CD4-positive, alpha-beta T cell treated with Interleukin-17A for 1 hour (primary cell): ENCODE measurements at places on chromosomes 13 and 19.
A peak's percentile ranks its signal among the peaks of the same experiment; 100 is the strongest.

DNA sequence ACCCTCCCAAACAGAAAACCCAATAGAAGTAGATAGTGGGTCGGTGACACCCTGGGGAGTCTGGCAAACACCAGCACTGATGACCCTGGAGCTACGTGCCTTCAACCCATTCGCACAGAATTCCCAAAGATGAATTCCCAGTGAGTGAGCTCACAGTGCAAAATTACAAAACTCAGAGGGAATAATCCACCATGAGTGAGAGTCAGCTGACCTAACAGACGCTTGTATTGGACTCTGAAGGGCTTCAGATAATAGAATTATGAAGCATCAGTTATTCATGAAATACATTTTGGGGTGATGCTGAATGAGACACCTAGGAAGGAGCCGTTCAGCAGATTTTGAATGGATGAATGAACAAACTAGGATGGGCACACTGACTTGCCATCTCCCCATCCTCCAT lies 40.2 kb downstream of the KCNC3 start:
- no peak for DNase-seq

DNA sequence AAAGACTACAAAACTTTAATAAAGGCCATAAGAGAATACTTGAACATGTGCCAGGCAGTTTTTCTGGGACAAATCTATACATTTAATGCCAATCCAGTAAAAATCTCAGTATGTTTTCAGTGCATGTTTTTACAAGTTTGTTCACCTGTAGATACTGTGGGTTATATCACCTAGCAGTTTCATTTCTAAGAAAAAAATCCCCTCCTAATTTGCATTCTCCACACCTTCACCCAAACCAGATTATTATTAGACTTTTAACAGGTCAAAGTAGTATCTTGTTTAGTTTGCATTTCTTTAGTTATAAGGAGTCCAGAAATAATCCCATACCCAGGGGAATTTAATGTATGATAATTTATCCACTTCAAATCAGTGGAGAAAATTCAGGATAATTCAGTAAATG lies 17.0 kb upstream of the LPAR6 start:
- no peak for DNase-seq

DNA sequence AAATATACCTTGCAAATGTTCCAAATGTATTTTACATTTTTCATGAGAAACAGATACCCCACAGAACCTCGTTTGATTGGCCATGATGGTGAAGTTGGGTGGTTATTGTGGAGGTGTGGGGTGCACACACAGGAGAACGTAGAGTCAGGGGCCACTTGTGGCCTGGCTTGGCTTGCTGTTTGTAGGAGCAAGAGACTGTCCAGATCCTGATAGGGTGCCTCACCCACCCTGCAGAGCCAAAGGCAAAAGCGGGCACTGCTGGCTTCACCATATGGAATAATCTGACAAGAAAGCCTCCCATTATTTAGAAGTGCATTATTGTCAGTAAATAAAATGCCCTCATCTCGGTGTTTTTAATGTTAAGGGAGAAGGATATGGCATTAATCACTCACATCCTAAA lies 330.2 kb downstream of the TEX29 start:
- no peak for DNase-seq

DNA sequence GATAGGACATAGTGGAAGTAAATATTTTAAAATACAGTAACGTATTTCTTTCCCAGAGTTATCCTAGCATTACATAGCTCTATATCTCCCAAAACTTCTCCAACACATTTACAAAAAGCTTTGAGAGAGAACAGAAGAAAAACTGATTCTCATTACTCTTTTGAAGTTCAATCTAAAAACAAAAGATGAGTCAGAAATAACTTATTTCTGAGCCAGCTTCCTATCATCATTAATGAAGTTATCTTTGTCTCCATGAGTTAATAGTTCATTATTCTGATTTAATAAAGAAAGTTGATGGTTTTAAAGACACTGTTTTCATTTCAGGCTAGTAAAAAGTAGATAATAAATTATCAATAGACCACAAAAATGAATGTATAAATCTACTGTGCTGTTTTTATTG lies 446.7 kb upstream of the SPRY2 start:
- no peak for DNase-seq

DNA sequence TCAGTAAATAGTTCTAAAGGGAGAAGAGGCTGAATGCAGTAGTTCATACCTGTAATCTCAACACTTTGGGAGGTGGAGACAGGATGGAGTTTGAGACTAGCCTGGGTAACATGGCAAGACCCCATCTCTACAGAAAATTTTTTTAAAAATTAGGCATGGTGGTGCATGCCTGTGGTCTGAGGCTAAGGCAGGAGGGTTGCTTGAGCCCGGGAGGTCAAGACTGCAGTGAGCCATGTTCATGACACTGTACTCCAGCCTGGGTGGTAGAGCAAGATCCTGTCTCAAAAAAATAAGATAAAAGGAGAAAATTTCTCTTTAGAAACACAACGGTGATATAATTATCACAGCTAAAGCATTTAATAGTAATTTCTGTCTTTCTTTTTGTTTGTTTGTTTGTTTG lies 57.1 kb downstream of the SIPA1L3 start:
- DNase-seq: no peak

- DNase-seq: no peak
Observed at GRCh38 chr19:623974-624373, 9.4 kb downstream of the POLRMT start.

GRCh38 chr19:8143041-8143440 lies 6.4 kb downstream of the FBN3 start:
- DNase-seq: no peak

DNA sequence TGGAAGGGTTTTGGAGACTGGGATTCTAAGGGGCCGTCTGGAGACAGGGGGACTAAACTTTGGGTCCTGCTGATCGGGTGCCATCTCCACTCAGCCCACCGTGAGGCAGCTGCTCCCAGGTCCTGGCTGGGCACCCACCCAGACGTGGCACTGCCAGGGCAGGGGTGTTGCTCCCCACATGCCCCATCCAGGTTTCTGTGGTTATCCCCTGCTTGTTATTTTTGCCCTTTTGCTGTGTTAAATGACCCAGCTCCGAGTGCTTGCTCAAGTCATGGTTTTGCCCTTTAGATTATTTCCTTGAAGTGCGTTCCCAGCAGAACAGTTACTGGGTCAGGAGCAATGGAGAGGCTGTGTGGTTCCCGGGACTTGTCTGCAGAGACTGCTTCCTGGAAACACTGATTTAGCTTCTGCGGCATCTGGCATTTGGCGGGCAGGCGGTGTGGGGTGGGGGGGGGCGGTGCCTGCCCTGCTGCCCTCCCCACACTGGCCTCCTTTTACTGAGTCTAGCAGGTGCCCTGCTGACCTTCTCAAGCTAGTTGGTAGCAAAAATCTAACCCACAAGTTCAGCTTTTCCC lies 1.9 kb downstream of the RAB11B start:
- DNase-seq: no peak

GRCh38 chr19:47109541-47110375 lies 3.8 kb downstream of the ZC3H4 start:
- DNase-seq: peak; percentile 72

- no peak for DNase-seq
Observed at GRCh38 chr19:30402436-30403202, 30.4 kb downstream of the ZNF536 start.

- no peak for DNase-seq
Observed at GRCh38 chr19:16015805-16016173, 60.5 kb upstream of the TPM4 start.

DNA sequence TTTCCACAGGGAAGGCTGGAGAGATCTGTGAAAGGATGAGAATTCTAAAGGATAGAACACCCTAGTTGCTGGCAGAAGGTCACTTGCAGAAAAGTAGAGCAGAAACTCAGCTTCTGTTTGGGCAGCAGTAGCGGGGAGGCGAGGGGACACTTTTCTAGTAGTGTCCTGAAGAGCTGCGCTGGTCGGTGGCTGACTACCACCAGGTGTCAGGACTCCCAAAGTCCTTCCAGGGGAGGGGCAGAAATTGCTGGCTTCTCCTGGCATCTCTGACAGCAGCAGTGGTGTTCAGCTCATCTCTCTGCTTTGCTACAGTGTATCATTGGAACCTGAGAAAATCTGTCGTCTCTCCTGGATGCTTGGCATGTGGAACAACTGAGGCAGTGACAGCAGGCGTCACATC lies 120.9 kb downstream of the ZDHHC20 start:
- DNase-seq: no peak

DNA sequence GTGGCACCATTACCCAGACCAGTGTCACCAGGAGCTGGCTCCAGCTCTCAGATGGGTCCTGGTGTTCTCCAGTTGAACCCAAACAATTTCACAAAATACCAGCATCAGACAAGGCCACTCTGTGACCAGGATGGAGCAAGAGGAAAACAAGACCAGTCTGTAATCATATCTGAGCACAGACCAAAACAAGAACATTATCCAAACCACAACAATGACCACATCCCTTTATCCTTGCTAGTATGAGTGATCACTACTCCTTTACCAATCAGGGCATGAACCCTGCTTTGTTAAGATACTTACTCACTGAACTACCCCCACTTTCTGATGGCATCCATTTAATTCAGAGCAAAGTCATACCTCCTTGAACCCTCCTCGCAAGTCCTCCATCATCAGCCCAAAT lies 145.9 kb downstream of the NUFIP1 start:
- DNase-seq: no peak

DNA sequence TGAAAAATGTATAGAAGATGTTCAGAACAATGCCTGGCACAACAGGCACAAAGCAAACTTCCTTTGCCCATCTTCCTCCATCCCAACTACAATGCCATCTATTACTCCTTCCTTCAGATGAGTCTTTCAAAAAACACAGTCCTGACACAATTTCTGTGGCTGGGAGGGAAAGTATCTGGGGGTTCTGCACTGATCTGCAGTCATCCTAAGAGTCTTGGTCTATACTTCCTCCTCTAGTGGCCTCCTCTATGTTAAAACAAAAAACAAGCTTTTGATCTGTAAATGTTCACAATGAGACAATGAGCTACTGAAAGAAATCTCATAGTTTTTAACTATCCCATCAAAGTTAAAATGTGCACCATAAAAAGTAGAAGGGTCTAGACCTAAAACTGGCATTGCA lies 44.8 kb downstream of the USP12 start:
- no peak for DNase-seq

DNA sequence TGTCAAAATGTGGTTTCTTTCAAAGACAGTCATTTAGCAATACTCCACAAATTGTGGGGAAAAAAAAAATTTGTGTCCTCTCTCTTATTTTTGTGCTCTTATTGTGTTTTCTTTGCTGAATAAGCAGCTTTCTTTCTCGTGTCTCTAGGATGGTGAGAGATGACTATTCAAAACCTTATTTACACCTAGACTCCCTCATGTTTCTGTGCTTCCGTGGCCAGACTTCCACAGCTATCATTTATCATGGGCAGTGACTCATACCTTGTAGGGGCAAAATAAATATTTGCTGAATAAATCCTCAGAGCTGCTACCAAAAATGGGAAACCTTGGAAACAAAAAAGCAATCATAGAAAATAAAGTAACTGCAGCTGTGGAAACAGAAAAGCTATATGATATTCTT lies 204.9 kb upstream of the MIR17HG start:
- DNase-seq: no peak

DNA sequence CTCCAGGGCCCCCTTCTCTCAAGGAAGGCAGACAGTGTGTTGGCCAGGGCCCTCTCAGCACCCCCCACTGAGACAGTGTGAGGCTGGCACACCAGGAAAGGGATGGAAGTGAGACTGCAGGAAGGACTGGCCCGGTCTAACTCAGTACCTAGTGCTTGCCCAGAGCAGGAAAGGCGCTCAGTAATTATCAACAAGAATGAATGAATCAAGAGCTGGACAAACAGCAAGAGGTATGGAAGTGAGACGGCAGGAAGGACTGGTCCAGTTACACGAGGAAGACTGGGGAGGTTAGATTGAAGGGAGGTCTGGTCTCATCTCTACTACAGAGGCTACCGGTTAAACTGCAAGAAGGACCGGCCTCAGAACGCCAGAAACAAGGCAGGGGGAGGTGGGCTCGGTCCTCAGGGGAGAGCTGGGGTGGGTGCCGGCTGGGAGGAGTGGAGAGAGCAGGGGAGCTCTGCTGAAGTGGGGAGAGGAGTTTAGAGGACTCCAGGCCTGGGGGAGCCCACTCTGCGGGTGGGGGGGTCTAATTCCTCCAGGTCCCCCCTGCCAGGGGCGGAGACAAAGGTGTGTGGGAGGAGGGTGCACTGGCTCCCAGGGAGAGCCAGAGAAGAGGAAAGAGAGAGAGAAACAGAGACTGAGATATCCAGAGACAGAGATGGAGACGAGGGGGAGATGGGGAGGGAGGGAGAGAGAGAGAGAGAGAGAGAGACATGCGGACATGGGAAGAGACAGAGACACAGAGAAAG lies 1.1 kb downstream of the SLC8A2 start:
- no peak for DNase-seq

GRCh38 chr19:18975011-18975410 lies 34.0 kb upstream of the HOMER3 start:
- no peak for DNase-seq

DNA sequence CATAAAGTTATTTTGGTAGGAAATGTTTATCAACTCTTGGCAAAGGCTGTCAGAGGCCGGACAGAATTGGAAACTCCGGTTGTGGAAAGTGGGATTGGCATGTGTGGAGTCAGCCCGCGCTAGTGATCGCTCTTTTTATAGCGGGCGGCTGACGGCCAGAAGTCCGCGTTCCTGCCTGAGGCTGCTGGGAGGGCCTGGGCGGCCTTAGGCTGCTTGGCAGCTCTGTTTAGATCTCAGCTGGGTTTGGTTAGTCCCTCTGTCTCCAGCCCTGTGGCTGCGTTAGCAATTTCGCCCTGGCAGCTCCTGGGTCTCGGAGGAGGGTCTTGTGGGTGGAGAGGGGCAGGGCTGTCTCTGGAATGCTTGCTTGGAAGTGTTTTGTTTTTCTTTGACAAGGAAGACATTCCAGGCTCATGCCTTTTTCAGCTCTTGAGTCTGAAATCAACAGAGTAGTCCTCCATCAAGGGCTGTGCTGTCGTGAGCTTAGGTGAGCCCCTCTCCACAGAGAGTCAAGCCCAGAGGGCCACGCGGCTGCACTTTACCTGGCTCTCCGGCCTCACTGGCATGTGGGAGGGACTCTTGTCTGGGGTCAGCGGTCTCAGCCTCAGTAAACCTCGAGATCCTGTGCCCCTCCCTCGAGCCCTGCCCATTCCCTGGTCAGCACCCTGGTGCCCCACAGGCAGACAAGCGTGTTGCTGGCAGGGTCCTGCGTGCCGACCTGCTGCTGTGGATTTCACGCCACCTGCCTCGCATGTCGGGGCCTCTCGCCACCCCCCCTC lies 22.5 kb downstream of the DOT1L start:
- DNase-seq: no peak

GRCh38 chr19:31214086-31214485 lies 135.2 kb downstream of the TSHZ3 start:
- DNase-seq: peak; percentile 89

GRCh38 chr13:32751340-32751739 lies 165.1 kb downstream of the PDS5B start:
- no peak for DNase-seq

- no peak for DNase-seq
Observed at GRCh38 chr19:30362156-30362754, 9.9 kb upstream of the ZNF536 start.

GRCh38 chr13:34256236-34256635 lies 438.3 kb downstream of the RFC3 start:
- no peak for DNase-seq
